ENCODE measurements at places on chromosomes 4 and X. TPM values are rescaled to one million over a fixed set of nuclear protein-coding genes. Genes with fewer than 3 reads are reported as not detected.

Gene RTL9
- total RNA-seq = 0.22 TPM

Gene MMRN1
- 16.7 TPM for total RNA-seq

GRCh38 chr4:131013226-131013625, 1917.3 kb downstream of the C4orf33 start:
- DNase-seq = no peak

DNA sequence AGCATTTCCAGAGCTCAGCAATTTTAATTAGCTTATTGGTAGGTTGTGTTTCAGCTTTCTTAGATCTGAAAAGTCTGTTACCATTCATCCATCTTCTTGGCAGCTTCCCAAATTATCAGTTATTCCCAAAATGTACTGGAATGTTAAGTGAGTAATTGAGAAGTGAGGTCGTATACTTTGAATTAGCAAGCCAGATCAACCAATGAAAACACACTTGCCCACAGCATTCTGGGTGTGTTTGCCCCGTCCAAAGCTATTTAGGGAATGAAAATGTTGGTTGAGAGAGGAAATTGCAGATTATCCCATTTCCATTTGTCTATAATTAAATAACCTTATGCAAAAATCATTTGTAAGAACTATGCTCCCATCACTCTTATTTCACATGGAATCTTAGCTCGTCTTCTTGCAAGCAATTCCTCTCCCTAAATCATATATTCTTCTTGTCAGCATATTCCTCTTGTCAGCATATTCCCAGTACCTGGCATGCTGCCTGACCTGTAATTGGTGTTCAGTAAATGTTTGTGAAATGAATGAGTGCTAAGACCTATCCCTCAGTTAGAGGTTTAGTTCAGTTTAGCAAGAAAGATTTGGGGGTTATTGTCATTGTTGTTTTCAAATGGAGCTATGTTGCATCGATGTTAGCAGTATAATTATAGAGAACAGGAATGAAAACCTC, 23.3 kb upstream of the ANTXR2 start:
- DNase-seq = no peak

Gene NAT8L
- 67.3 TPM for total RNA-seq

Gene BEND2
- not detected for total RNA-seq

Gene ATP1B4
- not detected for total RNA-seq

Gene SPANXB1
- total RNA-seq = not detected

DNA sequence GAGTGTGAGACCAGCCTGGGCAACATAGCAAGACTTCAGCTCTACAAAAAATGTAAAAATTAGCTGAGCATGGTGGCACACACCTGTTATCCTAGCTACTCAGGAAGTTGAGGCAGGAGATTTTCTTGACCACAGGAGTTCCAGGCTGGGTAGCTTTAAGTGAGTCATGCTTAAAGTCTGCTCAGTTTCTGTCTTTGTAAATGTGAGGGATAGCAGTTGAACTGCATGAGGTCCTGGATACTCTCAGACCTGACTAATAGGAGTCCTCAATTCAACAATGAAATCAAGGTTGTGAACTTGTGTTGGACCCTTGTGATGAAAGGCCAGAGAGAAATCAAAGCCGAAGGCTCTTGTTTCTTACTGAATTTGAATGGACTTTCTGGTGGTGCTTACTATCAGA, 45.2 kb downstream of the STARD8 start:
- DNase-seq = no peak

Gene S100P
- total RNA-seq = 16.1 TPM

- DNase-seq = no peak
Measured at GRCh38 chr4:40672528-40673522, 43.2 kb upstream of the RBM47 start.

Gene SAGE1
- total RNA-seq = not detected

Gene UGT2B10
- not detected for total RNA-seq

DNA sequence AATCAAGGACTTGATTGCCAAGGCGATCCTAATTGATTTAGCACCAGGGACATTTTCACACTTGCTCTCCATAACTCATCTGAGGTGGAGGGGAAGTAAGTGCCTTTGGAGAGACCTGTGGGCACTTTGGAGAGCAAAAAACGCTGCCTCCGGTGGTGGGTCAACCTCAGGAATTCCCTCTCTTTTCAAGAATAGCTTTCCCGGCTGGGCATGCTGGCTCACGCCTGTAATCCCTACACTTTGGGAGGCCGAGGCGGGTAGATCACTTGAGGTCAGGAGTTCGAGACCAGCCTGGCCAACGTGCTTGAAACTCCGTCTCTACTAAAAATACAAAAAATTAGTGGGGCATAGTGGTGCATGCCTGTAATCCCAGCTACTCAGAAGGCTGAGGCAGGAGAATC, 49.2 kb downstream of the PRPS1 start:
- DNase-seq = no peak

GRCh38 chrX:15274946-15275345, 5.1 kb upstream of the ASB9 start:
- no peak for DNase-seq

GRCh38 chr4:53039741-53040458, 177.8 kb downstream of the RASL11B start:
- DNase-seq = no peak

GRCh38 chr4:122152711-122153226, 638 bp downstream of the BLTP1 start:
- DNase-seq = no peak

DNA sequence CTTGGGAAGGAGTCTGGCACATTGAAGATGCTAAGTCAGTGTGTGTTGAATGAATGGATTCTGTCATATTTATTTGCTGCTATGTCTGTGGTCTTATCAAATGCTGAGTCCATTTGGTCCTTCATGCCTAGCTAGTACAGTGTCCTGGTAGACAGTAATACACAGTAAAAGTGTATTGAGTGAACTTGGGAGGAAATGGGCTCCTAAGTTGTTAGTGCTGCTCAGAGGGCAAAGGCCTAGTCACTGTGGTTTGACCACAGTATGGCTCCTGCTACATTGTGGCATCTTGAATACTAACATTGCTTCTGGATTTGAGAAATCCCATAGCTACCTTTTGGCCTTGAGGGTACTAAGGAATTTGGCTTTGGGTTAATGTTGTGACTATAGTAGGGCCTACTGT, 33.9 kb downstream of the MTM1 start:
- DNase-seq = no peak

Gene JCHAIN
- total RNA-seq = 9.4 TPM

DNA sequence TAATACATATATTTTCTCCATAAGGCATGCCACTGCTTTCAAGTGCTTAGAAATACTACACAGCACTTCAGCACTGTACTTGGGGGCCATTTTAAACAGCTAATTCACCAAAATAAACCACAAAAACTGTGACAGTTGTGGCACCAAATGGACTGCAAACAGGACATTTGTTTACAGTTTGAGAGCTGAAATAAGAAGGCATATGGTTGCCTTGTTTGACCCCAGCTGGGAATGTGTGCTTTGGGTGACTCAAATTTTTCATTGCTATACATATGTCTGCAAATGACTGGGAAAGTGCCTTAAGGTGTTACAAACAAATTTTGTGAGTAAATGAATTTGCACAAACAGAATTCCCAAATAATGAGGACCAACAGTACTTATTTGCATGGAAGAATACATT, 124.2 kb downstream of the BANK1 start:
- no peak for DNase-seq

- DNase-seq = no peak
Measured at GRCh38 chrX:136076942-136077341, 70.4 kb upstream of the FHL1 start.

DNA sequence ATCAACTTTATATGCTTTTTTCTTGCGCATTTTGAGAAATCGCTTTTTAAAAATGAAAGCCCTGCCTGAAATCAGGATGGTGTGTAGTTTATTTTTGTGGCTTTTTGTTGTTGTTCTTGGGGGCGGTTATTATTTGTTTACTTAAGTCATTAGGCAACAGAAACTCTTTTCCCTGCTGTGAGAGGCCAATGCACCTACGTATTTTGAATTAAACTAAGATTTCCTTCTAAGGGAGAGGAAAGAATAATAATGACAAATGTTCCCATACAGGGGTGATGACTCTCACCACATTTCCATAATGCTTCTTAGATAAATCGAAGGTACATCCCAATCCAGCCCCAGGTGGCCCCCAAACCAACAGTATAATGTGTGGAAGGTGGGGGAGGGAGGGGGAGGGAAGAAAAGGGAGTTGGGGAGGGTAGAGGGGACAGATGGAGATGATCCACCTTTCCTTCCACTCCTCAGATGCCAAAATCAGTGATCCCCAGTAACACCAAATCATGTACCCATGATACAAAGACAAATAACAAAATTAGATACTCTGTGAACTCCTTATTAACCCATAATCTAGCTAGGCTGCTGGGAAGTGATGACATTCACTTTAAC, 39.6 kb downstream of the ZNF827 start:
- no peak for DNase-seq

DNA sequence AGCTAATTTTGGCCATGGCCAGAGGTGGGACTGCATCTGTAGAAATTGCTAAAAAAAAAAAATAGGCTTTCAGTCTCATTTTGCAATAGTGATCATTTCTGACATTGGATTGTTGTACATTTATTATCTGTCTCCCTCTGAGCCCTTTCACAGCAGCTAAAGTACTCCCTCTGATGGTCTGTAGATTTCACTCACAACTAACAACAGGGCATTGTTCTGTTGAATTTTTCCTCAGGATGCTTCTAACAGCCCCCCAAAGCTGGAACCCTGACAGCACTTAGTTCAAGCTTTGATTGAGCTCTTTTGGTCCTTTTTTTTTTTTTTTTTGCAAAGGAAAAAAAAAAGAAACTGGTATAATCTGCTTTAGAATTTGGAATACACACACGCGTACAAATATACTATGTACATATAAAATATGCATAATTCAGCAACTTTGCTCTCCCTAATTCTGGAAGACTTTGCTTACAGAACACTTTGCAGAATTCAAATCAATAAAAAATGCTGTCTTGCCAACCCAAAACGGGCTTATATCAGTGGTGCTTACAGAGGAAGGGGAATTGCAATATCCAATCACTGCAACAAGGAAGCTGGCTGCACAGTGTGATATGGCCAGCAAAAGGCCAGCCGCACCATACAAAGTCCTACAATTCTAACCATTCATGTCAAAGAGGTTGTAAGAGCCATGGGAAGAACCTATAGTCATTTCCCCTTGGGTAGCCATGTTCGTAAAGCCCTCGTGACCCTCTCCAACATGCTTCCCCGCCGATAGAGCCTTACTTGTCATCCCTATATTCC, 406.4 kb downstream of the SMARCA1 start:
- DNase-seq = no peak

DNA sequence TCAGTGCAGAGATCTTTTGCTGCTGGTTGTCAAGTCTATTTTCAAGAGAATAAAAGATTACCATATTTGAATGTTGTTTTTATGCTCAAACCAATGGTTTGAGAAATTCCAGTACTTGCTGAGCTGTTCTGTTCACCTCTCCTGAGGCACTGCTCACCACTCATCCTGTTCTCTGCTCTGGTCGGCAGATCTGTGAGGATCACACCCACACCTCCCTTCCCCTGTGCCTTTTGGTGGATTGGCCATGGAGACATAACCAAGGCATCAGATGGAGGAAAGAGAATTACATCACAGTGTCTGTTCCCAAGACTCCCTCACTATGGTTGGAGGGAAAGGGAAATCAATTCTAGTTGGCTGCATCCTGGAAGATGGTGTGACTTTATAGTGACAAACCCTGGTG, 391.6 kb downstream of the ARHGAP24 start:
- no peak for DNase-seq

GRCh38 chr4:88823058-88823919, 125.7 kb upstream of the NAP1L5 start:
- DNase-seq = no peak

Gene SUPT20HL2
- not detected for total RNA-seq

DNA sequence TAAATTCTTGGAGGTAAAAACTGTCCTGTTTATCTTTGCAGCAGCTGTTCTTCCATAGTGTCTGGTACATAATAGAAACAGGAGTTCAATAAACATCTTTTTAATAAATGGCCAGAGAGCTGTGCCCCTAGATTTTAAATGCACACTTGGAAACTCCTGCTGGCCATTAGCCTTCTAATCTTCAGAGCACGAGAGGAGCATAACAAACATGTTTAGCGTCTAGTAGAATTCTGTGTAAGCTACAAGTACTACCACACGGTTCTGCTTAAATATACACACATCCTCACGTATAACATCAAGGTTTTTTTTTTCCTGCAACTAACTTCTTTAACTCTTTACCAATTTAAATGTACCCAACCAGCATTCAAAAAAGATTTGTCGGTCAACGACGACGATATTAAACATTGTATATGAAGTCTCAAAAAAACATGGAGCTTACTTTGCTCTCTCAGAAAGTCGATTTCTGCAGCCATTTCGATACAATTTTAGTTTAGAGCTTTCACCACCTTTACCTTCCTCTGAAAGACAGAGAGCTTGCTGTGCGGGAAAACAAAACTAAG, 628 bp downstream of the SCLT1 start:
- DNase-seq = no peak

GRCh38 chr4:7655511-7656243, 220.9 kb upstream of the PSAPL1 start:
- no peak for DNase-seq

Gene STK32B
- total RNA-seq = 4.3 TPM

- DNase-seq = no peak
Measured at GRCh38 chr4:172962564-172963353, 205.9 kb upstream of the GALNT7 start.

Gene SOD3
- 128 TPM for total RNA-seq

DNA sequence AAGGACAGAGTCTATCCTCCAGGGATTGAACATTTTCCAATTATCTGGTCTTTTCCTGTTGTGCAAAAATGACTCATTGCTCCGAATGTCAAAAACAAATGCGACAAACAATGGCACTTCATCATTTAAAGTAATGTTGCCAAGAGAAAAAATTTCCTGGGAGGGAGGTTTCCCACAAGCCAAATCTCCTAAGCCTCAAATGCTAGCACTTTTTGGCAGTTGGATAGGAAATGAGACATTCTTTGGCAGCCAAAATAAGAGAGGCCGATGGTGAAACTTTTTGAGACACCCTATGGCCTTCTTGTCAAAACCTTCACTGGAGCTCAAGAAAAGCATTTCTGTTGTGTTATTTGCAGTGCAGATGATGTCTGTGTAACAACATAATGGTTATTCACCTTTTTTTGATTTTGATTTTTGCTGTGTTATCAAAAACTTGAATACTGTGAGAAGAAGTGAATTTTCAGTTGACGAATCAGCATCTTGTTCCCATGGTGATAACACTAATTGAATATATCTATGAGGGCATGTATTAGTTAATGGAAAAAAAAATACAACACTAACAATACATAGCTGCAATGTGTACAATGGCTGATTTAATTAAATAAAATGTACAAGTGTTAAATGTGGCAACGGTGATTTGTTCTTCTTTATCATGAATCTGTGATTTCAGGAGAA, 333.8 kb downstream of the ANK2 start:
- no peak for DNase-seq

- DNase-seq = no peak
Measured at GRCh38 chr4:120755864-120756263, 166.7 kb downstream of the PRDM5 start.

DNA sequence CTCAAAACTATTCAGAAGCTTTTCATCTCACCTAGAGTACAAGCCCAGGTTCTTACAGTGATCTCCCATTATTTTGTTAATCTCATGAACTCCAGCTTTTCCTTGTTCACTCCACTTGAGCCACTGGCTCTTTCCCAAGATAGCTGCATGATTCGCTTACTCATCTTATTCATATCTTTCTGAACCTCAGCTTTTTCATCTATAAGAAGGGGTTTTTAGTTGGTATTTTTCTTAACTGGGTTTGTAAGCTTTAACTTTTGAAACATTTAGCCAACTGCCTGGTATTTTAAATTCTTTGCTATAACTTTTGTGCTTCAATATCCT, 24.0 kb downstream of the GIMD1 start:
- no peak for DNase-seq
